ENCODE measurements at places on chromosomes 13 and 19.

DNA sequence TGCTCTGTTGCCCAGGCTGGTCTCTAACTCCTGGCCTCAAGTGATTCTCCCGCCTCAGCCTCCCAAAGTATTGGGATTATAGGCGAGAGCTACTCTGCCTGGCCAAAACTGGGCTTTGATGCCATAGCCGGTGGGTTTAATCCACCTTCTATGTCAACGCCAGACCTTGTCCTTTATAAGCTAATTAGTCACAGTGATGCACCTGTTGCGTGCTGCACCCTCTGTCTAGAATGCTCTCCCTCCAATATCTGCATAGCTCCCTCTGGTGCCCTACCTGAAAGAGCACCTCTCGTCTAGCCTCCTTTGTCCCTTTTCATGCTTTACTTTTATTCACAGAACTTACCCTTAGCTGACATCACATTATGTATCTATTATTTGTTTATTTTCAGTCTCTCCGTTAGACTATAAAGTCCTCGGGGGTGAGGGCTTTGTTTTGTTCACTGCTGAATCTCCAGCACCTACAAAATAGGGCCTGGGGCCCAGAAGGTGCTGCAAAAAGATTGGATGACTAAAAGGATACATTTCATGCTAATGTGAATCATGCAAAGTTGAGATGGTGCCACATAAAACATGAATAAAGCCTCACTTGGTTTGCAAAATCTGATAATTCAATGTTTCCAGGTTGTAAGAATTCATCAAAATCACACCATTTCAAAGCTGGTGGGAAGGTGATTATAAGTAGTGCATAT, 148.1 kb downstream of the USP12 start:
- DNase-seq = no peak

- no peak for DNase-seq
Measured at GRCh38 chr13:40440990-40441820, 225.2 kb downstream of the FOXO1 start.

- DNase-seq = no peak
Measured at GRCh38 chr13:27203186-27203585, 31.6 kb upstream of the USP12 start.

- DNase-seq = no peak
Measured at GRCh38 chr13:102724923-102725322, 30.1 kb upstream of the METTL21C start.

DNA sequence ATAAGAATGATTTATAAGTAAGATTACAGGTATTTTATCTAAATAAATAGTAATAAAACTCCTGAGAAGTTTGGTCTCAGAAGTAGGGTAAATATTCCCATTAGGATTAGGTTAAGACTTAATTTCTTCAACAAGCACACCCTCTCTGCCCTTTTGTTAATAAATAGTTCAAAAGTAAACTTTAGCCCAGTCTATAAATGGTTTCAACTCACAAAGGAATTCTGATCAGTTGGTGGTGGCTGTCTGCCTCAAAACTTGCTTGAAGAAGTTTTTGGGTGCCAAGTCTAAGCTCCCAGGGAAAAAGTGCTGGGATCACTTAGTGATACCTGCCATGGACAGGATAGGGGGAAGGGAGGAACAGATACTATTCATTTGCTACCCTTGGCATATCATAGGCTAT, 22.9 kb downstream of the MBNL2 start:
- no peak for DNase-seq

- DNase-seq = no peak
Measured at GRCh38 chr13:41742917-41743552, 217.9 kb downstream of the VWA8 start.

Data from activated CD4-positive, alpha-beta T cell treated with anti-CD3 and anti-CD28 coated beads for 48 hours (primary cell).